ENCODE measurements at places on chromosomes 7 and 10. TPM values are rescaled to one million over a fixed set of nuclear protein-coding genes. Genes with fewer than 3 reads are reported as not detected.

- DNase-seq = no peak
Observed at GRCh38 chr7:152674860-152675758, 832 bp downstream of the XRCC2 start.

- peak; percentile 92 for DNase-seq
Observed at GRCh38 chr7:73721377-73721817, 1.9 kb upstream of the STX1A start.

- DNase-seq = no peak
Observed at GRCh38 chr7:25117226-25118047, 7.6 kb downstream of the CYCS start.

Gene SUGCT
- total RNA-seq = 4.3 TPM

Measured in cerebellum (tissue), 4 donors.